ENCODE measurements at places on chromosomes 7 and 10.

DNA sequence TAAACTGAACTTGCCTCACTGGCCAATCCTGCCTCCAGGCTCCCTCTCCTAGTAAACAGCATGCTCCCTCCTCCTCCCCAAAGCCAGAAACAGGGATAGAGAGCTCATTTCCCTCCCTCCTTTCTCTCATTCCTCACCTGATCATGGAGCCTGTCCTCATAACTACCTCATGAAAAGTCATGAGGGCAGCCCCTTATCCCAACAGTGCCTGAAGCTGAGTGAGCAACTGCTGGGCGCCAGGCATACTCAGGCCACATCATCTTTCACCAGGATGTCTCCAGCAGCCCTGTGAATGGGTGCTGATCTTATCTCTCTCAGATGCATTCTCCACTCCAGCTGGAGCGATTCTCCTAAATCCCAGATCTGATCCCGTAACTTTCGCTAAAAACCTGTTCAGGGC is 307.2 kb downstream of the PRPF18 start:
- no peak for DNase-seq

- no peak for DNase-seq
Observed at GRCh38 chr10:15202639-15203038, 34.1 kb upstream of the NMT2 start.

DNA sequence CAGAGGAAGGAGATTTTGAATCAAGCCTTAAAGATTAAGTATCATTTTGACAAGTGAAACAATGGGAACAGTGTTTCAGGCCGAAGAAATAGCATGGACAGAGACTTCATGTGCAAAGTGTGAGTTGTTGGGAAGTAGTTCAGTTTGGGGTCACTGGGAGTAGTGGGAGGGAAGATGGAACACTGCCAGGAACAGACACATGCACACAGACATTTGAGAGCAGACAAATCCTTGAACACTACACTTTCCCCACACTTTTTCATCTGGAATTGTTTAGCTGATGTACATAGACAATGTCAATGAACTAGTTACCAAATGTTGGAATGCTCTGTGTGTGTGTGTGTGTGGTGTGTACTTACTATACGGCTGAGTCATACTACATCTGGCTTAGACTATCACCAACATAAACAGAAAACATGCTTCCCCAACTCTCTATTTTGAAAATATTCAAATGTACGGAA is 52.4 kb upstream of the LRRC17 start:
- no peak for DNase-seq

DNA sequence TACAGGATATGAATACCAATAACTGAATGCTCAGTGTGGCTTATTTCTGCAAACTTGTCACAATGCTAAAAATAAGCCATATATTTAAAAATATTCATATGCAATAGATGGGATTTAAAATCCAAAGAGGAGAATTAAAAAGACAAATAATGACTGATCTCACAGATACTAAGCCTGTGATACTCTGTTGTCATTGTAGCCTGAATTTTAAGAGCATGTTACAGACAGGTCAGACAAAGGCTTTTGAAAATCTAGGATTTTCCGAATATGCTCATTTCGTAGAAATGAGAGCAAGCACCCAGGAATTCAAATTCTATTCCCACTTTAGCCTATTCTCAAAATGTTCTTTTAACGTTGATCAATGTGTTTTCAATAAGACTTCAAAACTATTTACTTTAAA is 269.7 kb downstream of the PCDH15 start:
- no peak for DNase-seq

GRCh38 chr10:57664815-57665214 is 602.9 kb downstream of the IPMK start:
- DNase-seq: no peak

- DNase-seq: no peak
Observed at GRCh38 chr7:105996860-105997737, 34.0 kb downstream of the CDHR3 start.

- peak; percentile 21 for DNase-seq
Observed at GRCh38 chr7:158973440-158973839, 117.1 kb downstream of the DYNC2I1 start.

- DNase-seq: no peak
Observed at GRCh38 chr7:66643395-66643794, 14.7 kb downstream of the KCTD7 start.

- DNase-seq: no peak
Observed at GRCh38 chr10:8246548-8246947, 192.1 kb downstream of the GATA3 start.

- no peak for DNase-seq
Observed at GRCh38 chr7:140312141-140312846, 86.0 kb downstream of the SLC37A3 start.

DNA sequence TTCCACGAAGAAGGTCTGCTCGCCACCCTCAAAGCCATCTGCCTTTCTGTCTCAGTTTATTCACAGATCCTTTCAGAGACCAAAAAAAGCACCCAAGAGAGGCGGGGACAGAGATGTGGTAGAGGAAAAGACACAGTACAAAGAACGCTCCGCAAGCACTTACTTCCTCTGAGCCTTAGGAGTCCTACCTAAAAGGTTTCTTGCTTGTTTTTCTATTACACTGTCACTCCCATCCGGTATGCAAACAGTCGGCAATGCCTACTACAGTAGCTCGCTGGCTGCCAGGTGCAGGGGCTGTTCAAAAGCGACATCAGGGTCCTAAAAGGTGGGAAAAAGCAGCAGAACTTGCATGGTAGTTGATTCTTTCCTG is 816 bp downstream of the TECPR1 start:
- peak; percentile 4 for DNase-seq

- DNase-seq: no peak
Observed at GRCh38 chr10:2978111-2978510, 89.2 kb upstream of the PFKP start.

DNA sequence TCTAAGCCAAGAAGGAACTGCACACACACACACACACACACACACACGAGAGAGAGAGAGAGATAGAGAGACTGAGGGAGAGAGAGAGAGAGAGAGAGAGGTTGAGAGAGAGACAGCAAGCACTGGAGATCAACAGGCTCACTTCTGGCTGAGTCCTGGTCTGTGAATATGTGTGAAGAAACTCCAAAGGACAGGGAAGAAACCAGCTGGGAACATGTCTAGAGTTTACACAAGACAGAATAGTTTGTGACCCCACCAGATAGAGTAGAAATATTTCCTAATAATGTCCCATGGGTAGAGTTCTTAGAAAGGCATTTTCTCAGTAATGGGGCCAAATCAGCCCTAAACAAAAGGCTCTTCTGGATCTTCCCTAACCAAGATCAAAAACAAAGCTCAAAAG is 155.5 kb upstream of the IGFBP3 start:
- DNase-seq: no peak

DNA sequence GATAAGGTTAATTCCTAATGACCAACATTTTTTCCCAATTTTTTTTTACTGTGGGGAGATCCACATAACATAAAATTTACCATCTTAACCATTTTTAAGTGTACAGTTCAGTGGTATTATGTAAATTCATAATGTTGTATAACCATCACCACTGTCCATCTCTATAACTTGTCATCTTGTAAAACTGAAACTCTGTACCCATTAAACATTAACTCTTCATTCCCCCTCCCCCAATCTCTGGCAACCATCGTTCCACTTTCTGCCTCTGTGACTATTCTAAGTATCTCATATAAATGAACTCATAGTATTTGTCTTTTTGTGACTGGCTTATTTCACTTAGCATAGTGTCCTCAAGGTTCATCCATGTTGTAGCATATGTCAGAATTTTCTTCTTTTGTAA is 46.0 kb upstream of the HPS1 start:
- no peak for DNase-seq

- no peak for DNase-seq
Observed at GRCh38 chr7:43148161-43148731, 35.8 kb downstream of the HECW1 start.

GRCh38 chr10:8144496-8144895 is 90.0 kb downstream of the GATA3 start:
- no peak for DNase-seq

- no peak for DNase-seq
Observed at GRCh38 chr7:134021836-134022235, 105.3 kb upstream of the LRGUK start.

DNA sequence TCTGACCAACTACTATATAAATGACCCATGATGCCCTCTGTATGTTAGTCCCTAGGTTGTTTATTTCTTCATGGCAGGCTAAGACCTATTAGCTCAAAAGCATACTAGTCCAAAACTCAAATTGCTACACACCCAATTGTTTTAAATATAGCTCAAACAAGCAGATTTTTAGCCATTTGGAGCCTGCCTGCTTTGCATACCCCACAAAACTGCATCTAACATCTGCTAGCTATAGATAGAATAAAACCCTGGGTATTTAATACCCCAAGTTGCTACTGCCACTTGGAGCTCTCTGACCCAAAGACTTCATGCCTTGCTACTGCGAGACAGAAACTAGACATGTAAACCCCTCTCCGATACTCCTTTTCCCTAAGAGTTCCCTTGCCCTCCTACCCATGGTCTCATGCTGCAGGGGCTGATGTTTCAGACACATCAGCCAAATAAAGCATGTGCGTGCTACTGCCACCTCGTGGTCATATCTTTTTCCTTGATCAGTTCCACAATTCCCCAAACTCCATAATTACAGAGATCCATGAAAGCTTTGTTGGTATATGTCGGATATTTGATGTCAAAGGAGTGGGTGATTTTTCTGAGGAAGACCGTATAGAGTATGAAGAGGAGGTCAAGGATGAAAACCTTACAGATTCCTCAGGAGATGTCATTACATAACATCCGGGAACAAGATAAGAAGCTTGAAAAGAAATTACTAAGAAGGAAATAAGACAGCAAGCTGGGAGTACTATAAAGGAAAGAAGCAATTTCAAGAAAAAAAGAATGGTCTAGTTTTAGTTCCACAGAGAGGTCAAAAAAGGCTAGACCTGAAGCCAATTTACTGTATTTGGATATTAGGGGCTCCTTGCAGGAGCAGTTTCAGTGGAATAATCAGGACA is 386.6 kb downstream of the SH2D4B start:
- no peak for DNase-seq

DNA sequence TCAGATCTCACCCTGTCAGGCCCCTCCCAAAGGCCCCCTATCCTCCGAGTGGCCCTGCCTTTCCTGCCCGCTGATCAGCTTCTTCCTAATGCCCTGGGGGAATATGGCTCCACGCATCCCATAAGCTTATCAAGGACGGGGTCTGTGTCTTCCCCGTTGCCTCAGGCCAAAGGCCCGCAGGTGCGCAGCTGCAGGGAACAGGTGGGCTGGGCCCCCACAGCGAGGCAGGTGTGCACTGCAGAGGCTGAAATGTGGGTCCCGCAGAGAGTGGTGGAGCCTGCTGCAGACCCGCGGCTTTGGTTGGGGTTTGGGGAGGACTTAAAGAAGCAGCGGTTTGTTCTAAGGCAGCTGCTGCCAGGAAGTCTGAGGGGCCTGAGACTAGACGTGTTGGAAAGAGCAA is 220.8 kb upstream of the TCERG1L start:
- no peak for DNase-seq

GRCh38 chr10:97684866-97685394 is 2.1 kb downstream of the AVPI1 start:
- DNase-seq: no peak

- no peak for DNase-seq
Observed at GRCh38 chr7:140873434-140873833, 51.3 kb downstream of the BRAF start.

DNA sequence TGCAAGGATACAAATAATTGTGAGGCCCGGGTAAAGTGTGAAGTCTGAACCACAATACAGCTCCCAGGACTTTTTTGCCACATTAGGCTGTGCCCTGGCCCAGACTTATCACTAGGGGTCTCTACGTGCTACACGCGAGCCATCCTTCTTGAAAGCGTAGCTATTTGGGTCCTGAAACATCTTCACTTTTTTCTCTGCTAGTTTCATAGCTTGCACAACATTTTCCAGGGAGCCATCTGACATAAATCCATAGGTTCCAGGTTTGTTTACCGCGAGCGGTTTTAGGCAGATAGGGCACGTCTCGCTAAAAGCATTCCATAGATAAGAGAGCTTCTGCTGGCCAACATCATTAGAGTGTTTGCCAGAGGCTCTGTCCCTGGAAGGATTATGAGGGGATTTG is 226.5 kb downstream of the RPS24 start:
- DNase-seq: no peak

DNA sequence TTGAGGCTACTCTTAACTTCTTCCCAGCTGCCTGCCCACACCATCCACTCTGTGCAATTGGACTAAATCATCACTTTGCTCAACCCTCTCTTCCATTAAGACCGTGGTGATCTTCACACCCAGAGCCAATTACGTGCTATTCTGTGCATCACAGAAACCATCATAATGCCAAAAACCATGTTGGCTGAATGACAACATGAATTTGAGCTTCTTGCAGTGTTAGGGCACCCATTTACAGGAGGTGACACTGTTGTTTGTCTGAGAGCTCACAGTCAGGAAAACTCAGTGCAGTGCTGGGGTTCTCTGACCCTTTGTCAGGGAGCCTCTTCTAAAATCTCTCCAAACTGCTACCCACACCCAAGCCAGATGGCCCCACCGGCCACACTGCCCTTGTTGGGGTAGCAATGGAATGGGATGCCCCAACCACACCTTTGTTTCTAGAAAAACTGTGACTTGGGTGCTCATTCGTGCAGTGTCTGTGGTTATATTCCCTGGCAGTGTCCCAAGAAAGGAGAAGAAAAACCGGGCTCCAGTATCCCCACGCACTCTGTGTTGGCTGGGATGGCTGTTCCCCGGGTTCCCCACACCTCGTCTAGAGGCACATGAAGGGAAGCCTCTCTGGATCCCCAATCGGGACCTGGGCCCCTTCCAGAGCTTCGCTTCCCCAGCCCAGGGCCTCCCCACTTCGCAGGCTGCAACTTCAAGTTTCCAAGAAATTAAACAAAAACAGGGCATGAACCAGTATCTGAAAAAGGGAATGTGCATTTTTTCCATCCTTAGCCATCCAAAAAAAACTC is 2.0 kb upstream of the TNS3 start:
- no peak for DNase-seq

DNA sequence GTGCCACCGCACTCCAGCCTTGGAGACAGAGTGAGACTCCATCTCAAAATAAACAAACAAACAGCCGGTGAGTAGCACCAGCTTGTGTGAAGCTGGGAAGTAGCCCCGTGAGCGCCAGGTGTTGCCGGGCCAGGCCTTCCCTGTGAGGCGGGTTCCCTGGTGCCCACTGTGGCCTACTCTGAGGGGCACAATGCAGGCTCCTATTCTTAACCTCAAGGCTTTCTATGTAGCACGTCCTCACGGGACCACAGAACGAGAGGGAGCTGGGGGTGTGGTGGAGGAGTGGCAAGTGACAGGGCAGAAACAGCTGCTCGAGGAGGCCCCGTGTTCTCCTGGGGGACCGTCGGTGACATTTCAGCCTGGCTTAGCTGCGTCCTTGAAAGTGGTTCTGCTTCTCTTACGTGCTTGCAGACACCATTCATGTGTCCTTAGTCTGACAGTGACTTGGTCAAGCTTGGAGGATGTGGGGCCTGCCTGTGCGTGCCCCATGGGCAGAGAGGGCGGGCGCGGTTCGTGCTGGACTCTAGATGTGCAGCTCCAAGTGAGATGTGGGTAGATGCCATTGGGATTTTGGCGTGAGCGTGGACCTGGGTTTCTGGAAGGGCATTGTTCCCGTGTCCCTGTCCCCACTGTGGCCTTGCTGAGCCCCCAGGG is 116.6 kb downstream of the NKX6-2 start:
- no peak for DNase-seq

DNA sequence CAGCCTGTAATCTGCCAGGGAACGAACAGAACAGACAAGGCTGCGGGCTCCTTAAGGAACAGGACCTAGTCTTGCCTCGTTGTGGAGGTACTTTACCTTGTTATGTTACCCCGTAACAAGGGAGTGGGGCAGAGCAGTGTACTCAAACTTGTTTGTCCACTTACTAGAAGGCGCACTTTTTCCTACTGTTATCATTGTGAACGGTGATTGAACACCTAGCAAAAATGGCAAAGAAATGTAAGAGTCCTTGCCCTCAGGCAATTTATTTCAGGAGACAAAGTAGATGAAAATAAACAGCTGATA is 620 bp upstream of the IMPDH1 start:
- DNase-seq: no peak

Data from activated T-cell treated with anti-CD3 and anti-CD28 coated beads for 4 hours (primary cell).